ENCODE measurements at places on chromosomes 4 and X. TPM values are rescaled to one million over a fixed set of nuclear protein-coding genes. Genes with fewer than 3 reads are reported as not detected.

DNA sequence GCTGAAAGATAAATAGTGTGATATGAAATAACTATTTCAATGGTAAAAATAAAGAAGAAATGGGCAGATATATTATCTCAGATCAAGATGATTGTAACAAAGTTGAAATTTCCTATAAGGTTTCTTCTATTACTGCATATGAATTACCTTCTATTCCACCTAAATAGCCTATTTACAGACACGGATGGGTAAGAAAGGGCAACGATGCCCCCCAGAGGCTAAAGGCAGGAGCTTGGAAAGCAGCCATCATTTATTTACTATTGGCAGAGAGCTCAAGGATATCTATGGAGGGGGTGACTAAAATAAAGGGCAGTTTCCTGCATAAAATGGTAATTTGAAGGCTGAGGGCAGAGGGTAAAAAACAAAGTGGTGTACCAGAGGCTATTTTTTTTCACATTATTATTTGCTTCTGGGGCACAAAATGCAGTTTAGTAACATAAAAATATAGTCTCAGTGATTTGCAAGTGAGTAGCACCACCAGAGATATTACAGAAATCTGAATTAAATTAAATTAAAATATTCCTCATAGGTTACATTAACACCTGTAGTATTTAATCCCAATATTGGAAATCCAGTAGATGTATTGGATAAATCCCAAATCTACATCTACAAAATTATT, 123.1 kb downstream of the BTC start:
- DNase-seq, result no peak

- DNase-seq, result no peak
Observed at GRCh38 chr4:42703813-42704212, 46.9 kb upstream of the ATP8A1 start.

Gene UGT2B17
- 0.69 TPM for total RNA-seq

- peak; percentile 86 for DNase-seq
Observed at GRCh38 chrX:132489578-132490419, 961 bp upstream of the MBNL3 start.

Gene CAPN6
- 1.0 TPM for total RNA-seq

GRCh38 chrX:134650701-134651100, 7.6 kb downstream of the PLAC1 start:
- no peak for DNase-seq

DNA sequence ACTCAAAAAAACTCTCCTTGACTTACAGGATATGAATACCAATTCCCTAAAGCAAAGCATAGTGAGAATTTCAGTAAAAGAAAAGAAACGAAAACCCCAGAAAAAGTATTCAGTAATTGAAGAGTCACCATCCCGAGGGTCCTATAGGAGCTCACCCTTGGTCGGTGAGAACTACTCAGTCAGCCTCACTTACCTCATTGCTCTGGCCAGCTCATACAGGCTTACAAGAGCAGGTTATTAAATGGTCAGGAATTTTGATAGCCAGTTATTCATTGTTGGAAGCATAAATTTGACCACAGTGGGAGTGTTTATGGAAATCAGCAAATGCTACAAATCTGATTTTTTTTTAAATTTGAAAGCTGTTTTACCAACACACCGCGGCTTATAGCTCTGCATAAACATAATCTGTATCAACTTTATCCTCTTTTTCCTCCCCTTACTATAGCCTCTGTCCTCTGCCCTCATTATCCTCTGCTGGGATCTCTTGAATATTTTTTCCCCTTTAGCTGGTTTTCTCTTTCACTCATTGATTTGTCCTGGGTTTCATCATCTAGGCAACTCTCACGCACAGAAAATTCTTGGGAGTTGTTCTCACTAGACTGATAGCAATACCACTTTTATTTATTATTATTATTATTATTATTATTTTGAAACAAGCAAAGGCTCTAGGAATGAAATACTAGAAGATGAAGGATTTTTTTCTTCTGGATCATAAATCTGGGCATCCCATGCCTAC, 11.0 kb upstream of the CXCL2 start:
- no peak for DNase-seq

- DNase-seq, result no peak
Observed at GRCh38 chr4:119750048-119750447, 121.4 kb upstream of the PDE5A start.

GRCh38 chrX:53831662-53832635, 145.4 kb upstream of the HUWE1 start:
- DNase-seq, result no peak

GRCh38 chr4:31905363-31905762, 1185.2 kb downstream of the PCDH7 start:
- DNase-seq, result no peak

DNA sequence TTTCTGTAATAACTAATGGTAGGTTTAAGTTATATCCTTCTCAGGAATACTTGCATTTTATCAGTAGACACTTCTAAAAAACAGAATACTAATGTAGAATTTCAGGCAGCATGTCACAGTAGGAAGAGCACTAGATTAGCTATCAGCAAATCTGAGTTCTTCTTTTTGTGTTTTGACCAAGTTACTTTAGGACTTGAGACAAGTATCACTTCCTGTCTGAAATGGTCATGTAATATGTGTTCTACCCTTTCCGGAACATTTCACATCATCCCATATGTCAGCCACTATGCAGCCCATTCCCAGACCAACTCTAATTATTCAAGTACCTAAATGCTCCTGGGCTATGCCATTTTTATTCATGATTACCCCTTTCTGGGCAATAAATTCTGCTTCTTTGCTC, 401.8 kb upstream of the RPS6KA3 start:
- DNase-seq, result no peak

GRCh38 chr4:67342291-67342690, 203.0 kb downstream of the CENPC start:
- no peak for DNase-seq

GRCh38 chrX:101220662-101221260, 1.2 kb downstream of the DRP2 start:
- DNase-seq, result no peak

DNA sequence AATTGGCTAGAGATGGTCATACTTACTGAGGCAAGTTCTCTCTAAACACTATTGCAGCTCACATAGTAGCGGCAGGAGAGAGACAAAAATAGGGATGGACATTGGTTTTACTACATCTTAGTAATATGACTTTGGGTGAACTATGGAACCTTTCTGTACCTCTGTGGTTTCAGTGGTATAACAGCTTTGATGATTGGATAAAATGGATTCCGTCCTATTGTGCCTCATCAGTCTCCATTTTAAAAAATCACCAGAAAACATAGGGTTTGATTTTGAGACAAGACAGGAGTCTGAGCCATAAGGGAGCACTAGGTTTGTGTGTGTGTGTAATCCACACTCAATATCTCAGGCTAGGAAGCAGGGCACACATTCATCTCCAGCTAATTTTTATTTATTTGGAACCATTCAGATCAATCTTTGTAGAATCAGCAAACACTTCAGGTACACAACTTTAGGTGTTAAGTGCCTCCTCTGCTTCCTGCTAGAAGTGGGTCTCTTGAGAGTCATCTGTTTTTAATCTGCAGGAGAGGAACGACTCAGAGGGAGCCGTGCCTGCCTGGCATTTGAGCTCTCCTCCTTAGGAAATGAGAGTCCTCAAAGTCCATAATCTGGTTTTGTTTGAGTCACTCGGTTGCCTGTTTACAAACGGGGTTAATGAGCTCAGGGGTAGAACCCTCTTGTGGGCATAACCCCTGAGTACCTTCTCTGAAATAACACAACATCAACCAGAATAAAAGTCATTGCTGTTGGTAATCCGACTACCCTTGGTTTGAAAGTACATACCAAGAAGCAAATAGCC, 238.5 kb upstream of the BOD1L1 start:
- DNase-seq, result no peak

DNA sequence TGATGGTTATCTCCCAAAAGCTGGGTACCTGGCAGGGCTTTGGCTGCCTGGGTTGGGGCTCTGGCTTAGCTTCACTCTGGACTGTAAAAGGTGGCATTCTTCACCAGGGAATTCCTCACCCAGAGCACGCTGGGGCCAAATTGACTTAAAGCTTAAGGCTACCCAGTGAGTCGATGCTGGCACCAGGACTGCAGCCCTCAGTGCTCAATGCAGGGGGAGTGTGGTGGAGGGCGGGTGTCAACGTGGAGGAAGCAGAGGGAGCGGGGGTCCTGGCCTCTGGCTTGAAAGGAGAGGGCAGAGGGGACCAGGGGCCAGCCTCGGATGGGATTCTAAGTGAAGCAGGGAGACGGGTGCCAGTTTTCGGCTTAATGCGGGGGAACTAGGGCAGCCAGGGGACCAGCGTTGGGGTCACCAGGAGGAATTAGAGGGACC, 446 bp upstream of the FAM50A start:
- DNase-seq, result no peak

- DNase-seq, result no peak
Observed at GRCh38 chrX:50827996-50828395, 14.0 kb upstream of the SHROOM4 start.

DNA sequence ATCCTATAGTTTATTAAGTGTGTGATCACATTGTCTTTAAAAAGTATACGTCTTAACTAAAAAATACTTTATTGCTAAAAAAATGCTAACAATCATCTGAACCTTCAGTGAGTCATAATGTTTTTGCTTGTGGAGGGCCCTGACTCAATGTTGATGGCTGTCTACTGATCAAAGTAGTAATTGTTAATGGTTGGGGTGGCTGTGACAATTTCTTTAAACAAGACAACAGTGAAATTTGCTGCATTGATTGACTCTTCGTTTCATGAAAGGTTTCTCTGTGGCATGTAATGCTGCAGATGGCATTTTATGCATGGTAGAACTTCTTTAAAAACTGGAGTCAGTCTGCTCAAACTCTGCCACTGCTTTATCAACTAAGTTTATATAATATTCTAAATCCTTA, 101.4 kb upstream of the IL15 start:
- DNase-seq, result no peak
